ENCODE measurements at places on chromosomes 16 and 17.
A peak's percentile ranks its signal among the peaks of the same experiment; 100 is the strongest.

- peak; percentile 34 for DNase-seq
Observed at GRCh38 chr17:71438631-71439146, 682.1 kb upstream of the SOX9 start.

DNA sequence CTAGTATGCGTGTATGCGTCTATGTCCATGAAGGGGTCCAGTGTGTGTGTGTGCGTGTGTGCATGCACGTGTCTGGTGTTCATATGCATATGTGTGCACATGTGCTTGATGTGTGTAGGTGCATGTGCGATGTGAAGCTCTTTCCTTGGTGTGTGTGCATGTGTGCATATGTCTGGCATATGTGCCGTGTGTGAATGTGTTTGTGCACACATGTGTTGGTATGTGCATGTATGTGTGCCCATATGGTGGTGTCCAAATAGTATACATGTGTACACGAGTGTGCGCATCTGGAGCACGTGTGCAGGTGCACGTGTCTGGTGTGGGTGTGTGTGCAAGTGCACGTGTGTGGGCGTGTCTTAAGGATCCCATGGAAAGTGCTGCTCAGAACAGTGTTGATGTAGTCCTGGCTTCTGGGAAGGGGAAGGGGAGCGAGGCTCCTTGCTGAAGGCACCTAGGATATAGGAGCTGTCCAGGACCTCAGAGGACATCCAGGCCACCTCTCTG lies 17.0 kb downstream of the CACNA1G start:
- no peak for DNase-seq

GRCh38 chr16:78284957-78285434 lies 185.5 kb downstream of the WWOX start:
- DNase-seq = no peak

GRCh38 chr16:84897911-84898377 lies 78.2 kb downstream of the CRISPLD2 start:
- no peak for DNase-seq

- DNase-seq = no peak
Observed at GRCh38 chr16:24736758-24737157, 7.3 kb downstream of the TNRC6A start.

- DNase-seq = no peak
Observed at GRCh38 chr17:6110088-6110487, 39.9 kb downstream of the WSCD1 start.

DNA sequence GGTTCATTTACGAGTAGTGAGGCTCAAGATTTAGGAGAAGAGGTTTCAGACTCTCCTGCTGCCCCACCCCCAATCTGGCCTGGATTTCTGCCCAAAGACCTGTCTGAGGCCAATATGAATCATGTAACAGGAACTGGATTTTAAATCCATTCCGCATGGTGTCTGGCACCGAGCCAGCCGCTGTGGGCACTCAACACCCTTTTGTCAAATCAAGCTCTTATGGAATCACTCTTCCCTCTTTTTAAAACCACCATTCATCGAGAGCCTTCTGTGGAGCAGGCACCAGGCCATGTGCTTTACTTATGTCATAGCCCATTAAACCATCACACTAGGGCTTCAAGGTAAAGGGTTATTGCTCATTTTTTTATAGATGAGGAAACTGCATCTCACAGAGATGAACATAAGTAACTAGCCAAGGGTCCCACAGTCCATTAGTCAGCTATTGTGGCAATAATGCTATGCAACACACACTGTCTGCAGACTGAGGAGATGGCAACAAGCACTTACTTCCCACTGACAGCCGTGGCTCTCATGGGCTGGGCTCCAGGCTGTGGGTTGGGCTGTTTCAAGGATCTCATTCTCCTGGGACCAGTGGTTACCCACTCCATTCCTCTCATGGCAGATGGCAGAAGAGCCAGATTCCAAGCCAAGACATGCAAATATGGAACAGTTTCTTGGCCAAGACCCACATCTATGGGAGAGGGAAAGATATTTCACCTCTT lies 93.6 kb downstream of the WSCD1 start:
- no peak for DNase-seq

DNA sequence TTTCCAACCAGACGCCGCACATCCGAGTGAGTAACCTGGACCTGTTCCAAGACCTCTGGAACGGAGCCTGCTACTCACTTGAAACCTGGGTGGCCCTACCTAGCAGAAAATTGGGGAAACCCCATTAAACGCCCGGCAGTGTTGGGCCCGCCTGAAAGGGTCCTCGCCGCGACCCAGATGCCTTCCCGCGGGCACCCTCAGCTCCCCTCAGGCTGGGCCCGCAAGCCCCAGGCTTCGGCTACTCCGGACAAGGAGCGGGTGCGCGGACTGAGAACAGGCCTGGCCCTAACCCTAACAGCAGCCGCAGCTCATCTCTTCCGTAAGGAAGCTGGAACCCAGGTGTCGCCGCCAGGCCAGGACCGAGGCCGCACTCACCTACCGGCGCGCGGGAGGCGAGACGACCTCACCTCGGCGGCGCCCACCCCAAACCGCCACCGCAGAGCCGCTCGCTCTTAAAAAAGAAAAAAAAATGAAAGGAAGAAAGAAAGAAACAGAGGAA lies 344 bp downstream of the PSME3IP1 start:
- peak; percentile 82 for DNase-seq

DNA sequence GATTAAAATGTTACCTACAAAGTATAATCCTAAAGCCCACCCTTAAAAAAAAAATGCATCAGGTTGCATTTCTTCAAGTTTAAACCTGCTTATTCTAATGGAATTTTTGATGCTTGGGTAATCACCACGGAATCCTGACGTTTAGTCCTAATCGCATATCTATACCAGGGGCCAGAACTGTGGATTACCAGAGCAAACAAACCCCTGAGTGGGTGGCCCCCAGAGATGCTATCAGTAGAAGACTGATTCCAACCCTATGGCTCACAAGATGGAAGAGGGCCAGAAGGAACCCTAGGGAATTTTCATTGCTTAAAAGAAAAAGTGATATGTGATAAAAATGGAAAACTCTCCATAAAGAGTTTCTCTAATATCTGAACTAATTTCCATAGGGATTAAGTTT lies 152.2 kb upstream of the NOG start:
- DNase-seq = no peak

DNA sequence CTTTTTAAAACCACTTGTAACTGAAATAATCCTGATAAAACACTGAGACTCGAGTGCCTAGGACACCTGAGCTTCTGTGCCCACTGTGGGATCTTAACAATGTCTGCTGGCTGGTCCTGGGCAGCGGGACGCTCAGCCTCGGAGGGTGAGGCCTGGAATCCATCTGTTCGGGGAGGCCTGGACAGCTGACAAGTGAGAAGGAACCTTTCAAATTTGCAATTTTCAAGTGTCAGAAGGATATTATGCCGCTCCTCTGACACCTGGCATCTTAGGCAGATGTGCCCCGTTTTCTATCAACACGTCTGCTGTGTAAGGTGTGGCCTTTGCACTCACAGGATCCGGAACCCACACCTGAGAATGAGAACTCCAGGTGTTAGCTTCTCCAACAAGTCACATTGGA lies 33.1 kb upstream of the C16orf78 start:
- DNase-seq = no peak

DNA sequence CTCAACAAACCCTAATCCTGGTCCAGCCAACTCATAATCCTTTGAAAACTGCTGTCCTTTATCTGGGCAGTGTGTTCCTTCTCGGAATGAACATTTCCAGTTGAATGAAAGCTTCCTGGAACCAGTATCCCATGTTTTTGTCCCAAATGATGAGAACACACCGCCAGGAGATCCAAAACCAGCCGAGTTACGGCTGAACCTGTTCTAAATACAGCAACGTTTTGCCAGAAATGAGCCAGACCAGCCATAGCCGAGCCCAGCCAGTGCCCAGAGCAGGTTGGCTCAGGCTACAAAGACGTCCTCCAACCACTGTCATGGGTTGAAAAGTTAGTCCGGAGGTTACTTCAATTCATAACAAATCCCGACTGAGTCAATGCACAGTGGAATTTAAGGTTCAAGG lies 67.6 kb upstream of the FOXF1 start:
- no peak for DNase-seq

DNA sequence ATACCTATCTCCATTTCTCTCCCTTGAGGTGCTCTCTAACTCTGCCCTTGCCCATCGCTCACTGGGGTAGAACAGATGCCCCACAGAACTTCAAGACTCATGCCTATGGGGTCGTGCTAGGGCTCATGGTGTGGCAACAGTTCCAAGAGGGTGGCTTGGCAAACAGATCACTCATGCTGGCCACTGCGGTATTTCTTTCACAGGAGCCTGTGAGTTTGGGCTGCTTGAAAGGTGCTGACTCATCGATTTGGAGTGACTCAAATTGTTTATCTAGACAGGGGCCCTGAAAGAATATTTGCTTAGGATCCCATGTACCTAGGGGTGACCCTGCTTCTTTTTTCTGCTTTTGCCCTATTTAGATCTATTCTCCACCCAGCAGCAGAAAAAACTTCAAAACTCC lies 69.9 kb downstream of the IRX5 start:
- peak; percentile 5 for DNase-seq

- no peak for DNase-seq
Observed at GRCh38 chr17:7423679-7424078, 1.7 kb upstream of the SPEM2 start.

Data from RKO (cell line).